ENCODE measurements at places on chromosomes 1 and 21. TPM values are rescaled to one million over a fixed set of nuclear protein-coding genes. Genes with fewer than 3 reads are reported as not detected.

Gene POU3F1
- total RNA-seq = 83.3 TPM

Gene COL8A2
- 0.24 TPM for total RNA-seq

Gene NR1I3
- total RNA-seq = not detected

Gene SERINC2
- total RNA-seq = 0.42 TPM

Gene CD48
- total RNA-seq = not detected

Gene MPZ
- total RNA-seq = 2.8 TPM

Gene SDE2
- 26.7 TPM for total RNA-seq

Gene PLEKHG5
- total RNA-seq = 2.3 TPM

Gene S100A10
- 42.4 TPM for total RNA-seq

Gene LCE1A
- not detected for total RNA-seq

Gene CD1B
- total RNA-seq = not detected

Gene MAGOH
- 75.1 TPM for total RNA-seq

Gene OR6N2
- total RNA-seq = not detected

Gene KCNQ4
- 1.4 TPM for total RNA-seq

All from A673 (cell line).